ENCODE measurements at places on chromosomes 1 and 21. TPM values are rescaled to one million over a fixed set of nuclear protein-coding genes. Genes with fewer than 3 reads are reported as not detected.

DNA sequence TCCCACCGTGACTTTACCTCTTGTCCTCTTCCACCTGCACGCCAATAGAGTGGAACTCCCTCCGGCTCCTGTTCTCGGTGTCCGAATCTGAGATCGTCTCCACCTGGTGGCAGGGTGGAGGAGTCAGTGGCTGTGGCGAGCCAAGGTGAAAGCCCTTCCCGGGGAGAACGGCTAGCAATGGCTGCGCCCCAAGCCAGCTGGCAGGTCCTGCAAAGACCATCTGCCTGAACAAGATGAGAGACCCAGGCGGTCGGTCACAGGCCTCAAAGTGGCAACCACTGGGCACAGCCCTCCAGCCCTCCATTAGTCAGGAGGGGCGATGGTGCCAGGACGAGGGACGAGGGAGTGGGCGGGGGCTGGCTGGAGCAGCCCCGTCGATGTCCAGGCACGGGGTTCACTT is 25.4 kb upstream of the SMIM12 start:
- no peak for DNase-seq

DNA sequence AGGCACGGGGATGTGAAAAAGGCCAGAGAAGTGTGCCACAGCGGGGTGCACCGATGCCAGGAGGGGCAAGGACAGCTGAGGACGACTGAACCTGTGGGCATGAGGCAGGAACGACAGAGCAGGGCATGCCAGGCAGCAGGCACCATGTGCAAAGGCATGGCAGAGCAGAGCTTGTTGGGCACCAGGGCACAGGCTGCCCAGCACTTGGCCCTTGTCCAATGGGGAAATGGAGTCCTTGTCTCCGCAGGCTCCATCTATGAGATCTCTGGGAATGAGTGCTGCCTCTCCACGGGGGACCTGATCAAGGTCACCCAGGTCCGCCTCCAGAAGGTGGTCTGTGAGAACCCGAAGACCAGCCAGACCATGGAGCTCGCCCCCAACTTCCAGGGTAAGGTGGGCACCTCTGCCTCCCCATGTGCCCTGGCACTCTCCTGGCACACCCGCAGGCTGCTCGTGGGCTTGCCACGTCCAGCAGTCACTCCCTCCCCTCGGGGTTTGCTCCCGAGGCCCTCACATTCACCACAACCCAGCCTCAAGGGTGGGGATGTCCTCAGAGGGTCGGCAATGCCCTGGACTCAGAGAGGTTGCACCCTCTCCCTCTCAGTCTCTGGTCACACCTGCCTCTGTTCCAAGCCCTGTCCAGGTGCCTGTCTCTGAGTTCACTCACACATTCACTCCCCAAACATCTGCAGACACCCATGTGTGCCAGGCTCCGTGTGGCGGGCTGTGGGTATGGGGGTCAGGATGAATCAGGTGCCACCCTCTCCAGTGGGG is 4.2 kb downstream of the THEMIS2 start:
- DNase-seq, result no peak

- peak; percentile 70 for DNase-seq
Measured at GRCh38 chr1:238647877-238648276, 738.5 kb upstream of the CHRM3 start.

GRCh38 chr1:159879136-159879535 is 16.7 kb upstream of the VSIG8 start:
- no peak for DNase-seq

DNA sequence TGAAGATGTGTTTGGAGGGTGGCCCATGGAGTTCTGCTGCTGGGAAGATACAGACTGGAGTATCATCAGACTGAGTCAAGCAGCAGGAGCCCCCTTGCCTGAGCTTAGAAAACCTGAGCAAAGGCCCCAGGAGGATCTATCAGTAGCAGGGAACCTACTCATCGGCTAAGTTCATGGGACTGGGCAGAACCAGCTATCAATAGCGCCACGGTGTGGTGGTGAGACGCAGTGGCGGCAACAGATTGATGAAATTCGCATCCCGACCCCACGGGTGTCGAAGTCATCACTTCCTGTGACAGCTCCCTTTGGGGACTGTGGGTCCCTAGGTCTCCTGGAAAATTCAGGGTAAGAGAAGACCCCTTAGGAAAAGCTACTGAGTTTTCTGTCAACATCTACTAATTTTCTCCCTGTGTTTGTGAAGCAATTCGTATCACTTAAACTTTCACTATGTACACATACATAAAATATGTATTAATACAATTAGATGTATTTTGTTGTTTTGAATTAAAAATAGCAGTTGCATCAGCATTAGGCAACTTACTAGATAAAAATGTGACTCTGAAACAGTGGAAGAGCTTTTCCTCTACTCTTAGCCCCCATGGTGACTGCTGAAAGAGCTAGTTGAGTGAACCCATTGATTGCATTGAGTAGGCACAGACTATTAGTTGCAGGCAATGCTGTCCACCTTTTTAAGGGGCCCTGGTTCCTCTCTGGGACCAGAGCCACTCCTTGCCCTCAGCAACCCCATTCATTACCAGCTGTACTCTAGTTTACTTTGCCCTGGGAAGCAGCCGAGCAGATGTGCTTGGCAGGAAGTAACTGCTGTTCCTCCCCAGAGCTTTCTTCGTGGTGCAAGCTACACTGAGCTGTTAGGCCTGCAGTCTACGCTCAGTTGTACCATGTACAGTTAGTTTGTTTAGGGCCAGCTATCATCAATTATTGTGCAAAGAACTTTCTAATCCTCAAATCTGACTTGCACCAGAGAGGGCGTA is 7.3 kb upstream of the CACNA1S start:
- no peak for DNase-seq

DNA sequence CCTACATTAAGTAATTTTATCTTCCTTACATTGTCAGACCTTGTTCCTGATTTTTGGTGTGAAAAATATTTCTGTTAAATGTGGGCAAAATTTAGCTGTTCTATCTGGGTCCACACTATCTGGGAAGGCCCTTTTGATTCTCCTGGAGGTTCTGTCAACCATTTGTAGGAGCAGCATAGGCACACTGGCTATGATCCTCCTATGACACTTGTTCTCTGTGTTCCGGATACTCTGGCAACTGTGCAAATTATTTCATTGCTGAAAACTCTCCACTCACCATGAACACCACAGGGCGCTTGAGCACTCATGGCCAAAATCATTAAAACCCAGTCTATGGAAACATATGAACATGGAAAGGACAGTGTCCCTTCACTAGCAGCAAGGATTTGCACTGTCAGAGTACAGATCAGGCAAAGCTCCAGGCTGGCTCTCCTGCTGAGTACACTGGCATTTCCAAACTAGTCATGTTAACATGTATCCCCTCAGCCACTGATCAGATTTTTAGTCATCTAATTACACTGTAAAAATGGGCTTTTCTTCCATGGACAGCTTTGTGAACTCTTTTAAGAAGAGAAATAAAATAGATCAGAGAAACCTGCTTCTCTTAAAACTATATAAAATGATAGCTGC is 43.9 kb upstream of the SGIP1 start:
- DNase-seq, result no peak

DNA sequence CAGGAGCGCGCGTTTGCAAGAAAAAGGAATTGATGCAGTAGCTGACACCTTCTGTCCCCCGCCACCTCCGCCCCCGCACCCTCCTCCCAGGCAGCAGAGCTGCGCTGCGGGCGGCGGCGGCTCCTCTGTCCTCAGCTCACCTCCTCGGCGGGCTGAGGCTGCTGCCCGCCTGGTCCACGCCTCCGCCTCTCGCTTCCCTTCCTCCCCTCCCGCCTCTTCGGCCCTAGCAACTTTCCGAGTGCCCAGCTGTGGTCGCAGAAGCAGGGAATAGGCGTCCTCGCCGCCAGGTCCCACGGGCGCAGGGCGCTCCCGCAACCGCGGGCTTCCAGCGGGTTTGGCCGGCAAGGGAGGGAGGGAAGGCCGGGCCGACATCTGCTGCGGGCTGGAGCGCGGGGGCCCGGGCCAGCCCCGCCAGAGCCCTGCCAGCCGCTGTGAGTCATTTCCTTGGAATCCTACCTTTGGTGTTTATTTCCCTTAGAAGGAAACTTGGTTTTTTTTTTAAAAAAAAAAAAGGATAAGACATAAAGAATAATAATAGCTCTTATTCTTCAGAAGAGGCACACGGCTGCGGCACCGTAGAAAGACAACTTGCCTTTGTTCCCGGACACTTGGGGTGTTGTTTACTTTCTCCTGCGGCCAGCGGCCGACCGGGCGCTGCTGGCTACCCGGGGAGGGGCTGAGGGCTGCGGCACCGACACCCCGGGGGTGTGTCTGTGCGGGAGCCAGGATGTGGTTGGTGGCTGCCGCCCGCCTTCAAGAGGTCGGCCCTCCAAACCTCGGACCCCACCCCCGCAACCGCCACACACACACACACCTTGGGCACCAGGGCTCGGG is 1.1 kb downstream of the SERTAD4 start:
- peak; percentile 29 for DNase-seq

DNA sequence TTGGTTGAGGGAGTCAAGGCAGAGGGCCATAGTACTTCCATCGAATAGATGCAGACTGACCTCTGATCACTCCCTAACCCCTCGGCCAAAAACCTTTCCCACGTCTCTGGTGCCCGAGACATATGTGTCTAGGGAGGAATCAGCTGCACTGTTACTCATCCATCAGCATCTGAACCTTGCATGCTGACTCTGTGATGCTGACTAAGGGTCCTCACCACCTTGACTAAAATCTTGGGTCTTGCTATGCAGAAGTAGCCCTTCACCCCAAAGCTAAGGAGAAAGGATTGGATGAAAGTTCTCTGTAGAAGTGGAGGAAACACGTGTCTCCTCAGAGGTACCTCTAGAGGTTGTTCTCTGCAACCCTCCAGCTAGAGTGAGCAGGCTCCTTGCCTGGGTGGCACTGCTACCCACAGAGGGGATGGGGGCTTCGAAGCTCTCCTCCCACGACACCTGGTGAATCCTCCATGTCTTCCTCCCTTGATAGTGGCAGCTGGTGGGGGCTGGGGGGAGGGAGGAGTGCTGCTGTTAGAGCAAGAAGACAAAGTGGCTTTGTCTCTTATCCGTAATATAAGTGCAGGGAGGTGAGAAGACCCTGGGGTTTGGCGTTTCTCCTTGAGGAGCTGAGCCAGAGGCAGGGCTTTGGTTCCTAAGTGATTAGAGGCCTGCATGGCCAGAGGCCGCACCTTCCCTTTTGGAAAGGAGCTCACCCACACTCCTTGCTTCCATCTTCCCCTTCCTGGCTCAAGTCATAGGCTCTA is 45.1 kb downstream of the ATP2B4 start:
- peak; percentile 41 for DNase-seq

GRCh38 chr1:117695796-117696490 is 90.1 kb downstream of the TENT5C start:
- no peak for DNase-seq

DNA sequence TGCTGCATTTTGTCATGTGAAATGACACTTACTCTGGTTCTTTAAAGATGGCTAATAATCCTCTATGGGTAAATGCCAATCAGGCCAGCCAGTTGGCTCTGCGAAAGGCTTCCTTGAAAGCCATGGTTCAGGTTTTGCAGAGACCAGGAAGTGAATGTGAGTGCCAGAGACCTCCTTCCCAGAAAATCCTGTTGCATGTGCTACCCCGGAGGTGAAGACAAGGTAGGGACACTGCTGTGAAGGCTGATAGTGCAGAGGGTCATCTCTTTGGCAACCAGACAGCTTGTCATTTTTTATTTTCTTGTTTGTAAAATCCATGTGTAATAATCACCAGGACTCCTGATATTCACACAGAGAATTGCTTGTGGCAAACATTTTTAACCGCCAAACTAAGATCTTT is 18.7 kb downstream of the LRRC8D start:
- no peak for DNase-seq

GRCh38 chr1:213884942-213885341 is 102.8 kb upstream of the PROX1 start:
- DNase-seq, result no peak

- DNase-seq, result no peak
Measured at GRCh38 chr1:152374451-152374850, 14.6 kb upstream of the FLG2 start.

GRCh38 chr21:43304621-43305335 is 122.2 kb downstream of the SIK1 start:
- no peak for DNase-seq

DNA sequence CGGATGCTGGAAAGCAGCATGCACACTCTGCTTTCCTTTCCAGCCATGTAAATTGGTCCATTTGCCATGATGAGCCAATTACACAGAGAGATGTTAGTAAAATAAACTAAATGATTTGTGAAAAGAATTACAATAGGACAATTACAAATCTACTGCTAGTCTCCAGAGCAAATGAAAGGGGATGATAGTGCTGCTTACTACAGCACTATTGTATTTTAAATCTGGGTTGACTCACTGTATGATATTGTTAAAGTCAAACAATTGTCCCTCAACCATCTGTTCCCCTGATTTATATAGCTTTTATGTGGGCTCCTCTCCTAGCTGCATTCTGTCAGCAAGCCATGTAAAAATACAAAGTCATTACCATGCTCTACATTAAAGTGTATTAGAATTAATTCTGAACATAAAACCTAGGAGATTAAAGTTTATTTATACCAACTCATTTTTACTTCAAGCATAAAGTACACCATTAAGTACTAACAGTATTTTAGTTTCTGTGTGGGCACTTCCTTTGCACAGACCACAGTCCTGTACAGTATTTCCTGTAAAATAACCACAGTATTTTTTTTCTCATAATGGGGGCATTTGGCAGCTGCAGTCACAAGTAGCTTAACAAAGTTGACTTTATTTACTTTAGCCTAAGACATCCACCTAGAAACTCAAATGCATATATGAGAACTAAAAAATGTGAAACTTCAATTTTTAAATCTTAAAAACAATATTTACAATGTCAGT is 135.8 kb downstream of the VAV3 start:
- DNase-seq, result peak; percentile 66

DNA sequence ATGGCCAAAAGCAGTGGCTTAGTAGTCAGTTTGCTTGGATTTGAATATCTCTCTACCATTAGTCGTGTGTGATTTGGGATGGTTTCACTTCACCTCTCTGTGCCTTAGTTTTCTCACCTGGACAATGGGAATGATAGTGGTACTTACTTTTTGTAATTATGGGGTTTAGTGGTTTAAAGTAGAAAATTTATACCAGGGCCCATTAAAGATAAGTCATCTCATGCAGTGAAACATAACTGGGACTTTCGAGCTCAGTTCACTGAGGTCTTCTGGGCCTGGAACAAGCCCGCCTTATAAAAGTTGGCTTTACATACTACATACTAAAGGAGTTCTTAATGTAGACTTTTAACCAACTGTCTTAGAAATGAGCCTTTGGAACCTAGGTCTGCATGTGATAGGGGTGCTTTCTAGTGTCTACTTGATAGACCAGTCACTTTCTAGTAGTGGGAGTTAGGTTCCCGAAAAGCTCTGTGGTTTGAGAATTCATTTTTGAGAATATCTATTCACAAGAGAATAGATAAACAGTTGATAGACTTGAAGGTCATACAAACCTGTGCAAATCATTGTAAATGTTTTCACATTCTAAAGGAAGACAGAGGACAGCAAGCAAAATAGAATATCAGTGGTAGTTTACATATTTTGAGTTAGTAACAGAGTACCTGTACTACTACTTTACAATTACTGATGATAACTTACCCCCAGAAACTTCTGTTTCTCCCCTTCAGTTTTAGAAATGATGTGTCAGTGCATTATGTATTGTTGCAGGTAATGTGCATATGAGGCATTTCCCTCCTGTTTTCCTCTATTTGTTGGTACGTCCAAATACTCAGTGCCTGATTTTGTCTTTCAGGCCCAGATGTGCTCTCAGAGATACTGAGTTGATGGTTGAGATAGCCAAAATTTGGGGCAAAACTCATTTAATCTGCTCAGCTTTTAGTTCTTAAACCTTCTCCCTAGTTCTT is 48.0 kb downstream of the DYRK1A start:
- no peak for DNase-seq

GRCh38 chr1:245953876-245954660 is 553.0 kb downstream of the SMYD3 start:
- DNase-seq, result no peak

The TFF3 gene
- total RNA-seq, result 52.7 TPM

The SLC1A7 gene
- total RNA-seq, result 0.04 TPM

The KIF26B gene
- 14.4 TPM for total RNA-seq

The CSF3R gene
- total RNA-seq, result not detected
